ENCODE measurements at places on chromosomes 6 and 20.

DNA sequence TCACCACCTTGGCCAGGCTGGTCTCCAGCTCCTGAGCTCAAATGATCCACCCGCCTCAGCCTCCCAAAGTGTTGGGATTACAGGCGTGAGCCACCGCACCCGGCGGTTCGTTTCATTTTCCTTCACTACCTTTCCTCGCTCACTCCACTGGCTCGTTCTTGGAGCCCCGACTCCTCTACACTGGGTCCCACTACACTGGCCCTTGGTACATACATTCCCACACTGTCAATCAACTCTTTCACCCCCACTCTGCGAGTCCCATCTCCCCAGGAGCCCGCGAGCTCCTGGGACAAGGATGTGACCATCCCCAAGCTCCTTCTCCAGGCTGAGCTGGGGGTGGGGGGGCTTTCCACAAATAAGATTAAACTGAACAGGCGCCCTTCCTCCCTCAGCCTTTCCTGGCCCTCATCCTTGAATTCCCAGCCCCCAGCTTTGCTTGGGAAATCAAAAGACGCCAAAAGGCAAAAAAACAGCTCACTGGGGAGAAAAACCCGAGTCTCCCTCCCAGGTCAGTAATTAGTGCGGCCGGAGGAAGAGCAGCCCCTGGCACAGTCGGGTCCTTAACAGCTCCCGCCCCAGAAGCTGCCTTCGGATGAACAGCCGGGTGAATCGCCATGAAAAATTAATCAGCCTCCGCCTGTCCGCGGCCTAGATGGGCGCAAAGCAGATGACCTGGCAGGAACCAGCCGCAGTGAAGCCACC lies 42.8 kb upstream of the LY86 start:
- DNase-seq: no peak

DNA sequence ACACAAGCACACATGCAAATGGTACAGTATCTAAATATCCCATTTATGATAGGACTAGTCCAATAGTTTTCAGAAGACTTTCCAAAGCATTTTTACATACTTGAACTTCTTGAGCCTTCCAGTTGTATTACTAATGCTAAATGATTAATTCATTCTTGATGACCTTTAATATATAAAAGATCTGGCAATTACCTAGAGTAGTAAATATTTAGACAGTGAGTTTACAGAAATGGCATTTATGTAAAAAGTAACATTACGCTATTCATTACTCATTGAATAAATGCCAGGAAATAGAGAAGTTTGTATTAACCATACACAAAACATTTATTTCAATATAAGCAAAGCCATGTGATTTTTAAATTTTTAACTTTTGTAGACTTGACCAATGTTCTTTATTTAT lies 158.8 kb downstream of the DST start:
- no peak for DNase-seq

DNA sequence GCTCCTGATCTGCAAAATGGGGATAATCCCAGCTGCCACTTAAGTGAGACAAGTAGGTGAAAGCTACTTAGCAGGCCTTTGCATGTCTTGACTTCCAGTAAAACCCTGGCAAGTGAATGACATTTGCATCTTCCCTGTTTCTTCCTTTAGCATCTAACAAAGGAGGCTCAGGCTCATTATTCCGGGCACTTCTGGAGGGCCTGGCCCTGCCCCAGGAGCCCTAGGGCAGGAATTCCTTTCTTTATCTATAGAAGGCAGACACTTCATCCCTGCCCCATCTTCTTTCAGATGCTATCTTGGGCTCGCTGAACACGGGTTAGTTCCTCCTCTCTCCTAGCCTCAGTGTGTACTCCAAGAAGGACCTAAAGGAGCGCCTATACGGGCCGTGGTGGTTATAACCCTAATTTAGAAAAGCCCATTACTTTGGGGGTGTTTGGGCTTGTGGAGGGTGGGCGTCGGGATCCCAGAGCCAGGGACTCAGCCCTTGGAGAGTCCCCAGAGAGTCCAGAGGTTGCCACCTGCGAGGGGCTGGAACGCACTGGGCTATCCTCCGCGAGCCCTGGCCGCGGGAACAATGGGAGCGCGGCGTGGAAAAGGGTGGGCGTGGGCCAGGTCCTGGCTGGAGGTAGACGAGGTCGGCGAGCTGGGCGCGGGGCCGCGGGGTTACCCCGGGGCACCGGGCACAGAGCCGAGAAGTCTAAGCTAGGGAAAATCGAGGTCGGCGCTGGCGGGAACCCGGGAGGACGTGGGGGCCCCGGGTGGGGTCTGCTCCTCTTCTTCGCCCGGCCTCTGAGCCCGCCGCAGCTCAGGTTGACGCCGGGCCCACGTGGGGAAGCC lies 62.8 kb upstream of the EPB41L1 start:
- no peak for DNase-seq

DNA sequence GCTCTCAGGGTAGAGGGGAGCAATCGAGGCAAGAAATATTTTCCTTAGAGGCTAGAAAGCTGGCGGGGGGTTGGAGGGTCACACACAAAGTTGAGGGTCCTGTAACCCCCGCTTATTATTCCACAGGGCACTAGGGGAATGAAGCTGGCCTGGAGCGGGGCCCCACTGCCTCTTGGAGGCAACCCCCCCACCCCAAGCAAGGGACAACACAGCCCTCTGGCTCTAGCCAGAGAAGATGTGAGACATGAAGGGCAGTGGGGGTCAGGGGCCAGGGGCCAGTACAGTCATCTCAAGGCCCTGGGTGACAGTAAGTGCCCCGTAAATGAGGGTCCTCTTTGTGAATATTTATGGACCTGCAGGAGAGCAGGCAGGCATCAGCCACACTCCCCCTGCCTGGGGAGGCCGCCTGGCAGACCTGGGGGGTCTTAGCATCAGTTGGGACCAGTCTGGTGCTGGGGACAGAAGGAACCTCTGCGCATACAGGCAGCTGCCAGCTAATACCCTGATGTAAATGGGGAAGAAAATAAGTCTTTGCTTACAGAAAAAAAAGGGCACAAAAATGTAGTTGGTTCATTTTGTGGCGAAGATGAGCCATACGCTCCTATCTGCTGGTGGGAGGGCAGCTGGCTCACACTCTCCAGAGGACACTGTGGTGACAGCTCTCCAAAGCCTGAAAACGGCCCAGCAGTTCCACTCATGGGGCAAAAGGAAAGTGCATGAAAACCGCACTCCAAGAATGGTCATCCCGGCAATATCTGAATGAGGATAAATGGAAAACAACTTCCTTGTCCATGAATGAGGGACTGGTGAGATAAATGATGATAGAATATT lies 21.9 kb downstream of the SPATA2 start:
- DNase-seq: no peak

GRCh38 chr6:3904518-3904917 lies 55.3 kb downstream of the FAM50B start:
- no peak for DNase-seq
